ENCODE measurements at places on chromosomes 12 and 14.

- no peak for DNase-seq
Measured at GRCh38 chr12:93823616-93824391, 146.6 kb downstream of the CRADD start.

DNA sequence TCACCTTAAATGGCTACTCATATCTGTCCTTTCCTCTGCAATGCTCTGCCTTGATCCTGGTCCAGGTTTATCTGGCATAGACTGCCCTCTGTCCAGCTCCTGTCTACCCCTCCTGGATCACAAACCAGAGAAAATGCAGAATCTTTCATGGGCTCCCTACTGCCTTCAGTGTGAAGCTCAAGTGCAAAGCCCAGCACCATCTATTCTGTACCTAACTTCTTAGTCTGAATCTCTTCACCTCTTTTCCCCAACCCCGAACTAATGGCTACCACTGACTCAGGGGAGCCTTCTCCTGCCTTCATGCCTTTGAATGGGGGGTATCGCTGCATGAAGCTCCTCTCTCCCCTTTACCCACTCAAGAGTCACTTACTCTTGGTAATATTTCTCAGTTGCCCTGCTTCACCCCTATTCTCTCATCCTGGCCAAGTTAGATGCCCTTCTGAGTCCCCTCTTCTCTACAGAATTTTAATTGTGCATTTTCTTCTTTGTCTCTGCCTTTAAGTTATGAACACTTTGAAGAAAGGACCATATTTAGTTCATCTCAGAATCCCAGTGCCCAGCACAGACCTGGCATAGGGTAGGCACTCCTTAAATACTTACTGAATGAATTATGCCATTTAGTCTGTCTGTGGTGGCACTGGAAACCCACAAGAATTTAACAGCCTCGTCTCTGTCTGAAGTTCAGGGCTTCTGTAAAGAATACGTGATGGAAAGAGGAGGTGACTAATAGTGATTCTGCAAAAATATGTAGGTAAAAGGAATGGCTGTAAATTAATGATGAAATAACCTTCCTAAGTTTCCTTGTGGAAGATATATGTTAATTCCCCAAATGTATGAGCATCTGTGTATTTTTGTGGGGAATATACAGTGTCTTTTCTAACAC, 191.3 kb upstream of the AMIGO2 start:
- no peak for DNase-seq

GRCh38 chr14:105021656-105022275, 883 bp upstream of the CDCA4 start:
- DNase-seq: peak; percentile 61

GRCh38 chr14:103334644-103335622, 896 bp downstream of the EIF5 start:
- peak; percentile 14 for DNase-seq

DNA sequence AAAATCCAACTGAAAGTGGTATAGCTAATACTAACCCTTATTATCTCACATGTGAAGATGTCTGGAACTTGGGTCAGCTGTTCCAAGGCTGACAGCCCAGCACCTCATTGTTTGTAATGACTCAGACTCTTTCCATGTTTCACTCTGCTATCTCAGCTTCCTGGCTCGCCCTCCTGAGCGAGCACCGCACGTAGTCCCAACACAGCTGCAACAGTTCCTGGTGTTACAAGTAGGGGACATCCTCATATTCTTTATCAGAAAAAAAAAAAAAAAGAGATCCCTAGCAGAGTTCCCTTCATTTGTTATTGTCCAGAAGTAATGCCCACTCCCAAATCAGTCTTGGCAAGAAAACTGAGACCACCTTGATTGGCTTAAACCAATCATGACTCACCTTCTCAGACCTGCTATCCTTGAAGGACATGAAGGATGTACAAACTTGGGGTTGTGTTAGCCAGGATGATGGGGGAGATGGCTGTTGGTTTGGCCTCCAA, 92.5 kb downstream of the ADCK1 start:
- no peak for DNase-seq

DNA sequence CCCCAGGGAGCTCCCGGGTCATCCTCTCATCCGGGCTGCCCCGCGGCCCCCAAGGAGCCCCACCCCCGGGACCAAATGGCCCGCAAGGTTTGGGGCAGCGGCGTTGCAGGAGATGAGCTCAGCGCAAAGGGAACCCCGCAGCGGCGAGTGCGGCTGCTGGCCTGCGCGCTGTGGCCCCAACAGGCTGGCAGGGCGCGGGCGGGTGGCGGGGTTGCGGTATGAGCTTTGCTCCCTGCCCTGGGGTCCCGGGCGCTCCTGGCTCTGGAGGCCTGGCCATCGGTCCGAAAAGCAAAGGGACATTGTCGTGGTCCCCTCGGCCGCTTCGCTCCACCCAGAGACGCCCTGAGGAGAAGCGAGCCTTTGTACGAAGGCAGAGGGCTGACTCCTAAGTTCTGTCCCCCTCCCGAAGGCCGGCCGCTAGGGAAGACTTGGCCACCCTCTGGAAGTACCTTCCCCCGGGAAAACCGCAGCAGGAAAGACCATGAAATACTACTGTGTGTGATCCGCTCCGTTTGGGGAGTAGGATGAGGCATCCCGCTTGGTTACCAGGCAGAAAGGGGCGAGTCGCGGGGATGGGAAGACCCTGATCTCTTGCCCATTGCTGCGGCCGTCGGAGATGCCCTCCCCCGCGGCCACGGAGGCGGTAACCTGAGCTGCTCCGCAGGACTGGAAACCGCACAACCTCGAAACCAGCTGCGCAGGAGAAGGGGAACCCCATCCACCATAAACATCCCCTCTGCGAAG, 620 bp upstream of the NID2 start:
- DNase-seq: peak; percentile 7

GRCh38 chr14:91164676-91165075, 50.8 kb downstream of the DGLUCY start:
- no peak for DNase-seq

GRCh38 chr14:81179631-81180030, 41.1 kb downstream of the GTF2A1 start:
- no peak for DNase-seq

- DNase-seq: no peak
Measured at GRCh38 chr12:51639361-51639760, 48.3 kb downstream of the SCN8A start.

DNA sequence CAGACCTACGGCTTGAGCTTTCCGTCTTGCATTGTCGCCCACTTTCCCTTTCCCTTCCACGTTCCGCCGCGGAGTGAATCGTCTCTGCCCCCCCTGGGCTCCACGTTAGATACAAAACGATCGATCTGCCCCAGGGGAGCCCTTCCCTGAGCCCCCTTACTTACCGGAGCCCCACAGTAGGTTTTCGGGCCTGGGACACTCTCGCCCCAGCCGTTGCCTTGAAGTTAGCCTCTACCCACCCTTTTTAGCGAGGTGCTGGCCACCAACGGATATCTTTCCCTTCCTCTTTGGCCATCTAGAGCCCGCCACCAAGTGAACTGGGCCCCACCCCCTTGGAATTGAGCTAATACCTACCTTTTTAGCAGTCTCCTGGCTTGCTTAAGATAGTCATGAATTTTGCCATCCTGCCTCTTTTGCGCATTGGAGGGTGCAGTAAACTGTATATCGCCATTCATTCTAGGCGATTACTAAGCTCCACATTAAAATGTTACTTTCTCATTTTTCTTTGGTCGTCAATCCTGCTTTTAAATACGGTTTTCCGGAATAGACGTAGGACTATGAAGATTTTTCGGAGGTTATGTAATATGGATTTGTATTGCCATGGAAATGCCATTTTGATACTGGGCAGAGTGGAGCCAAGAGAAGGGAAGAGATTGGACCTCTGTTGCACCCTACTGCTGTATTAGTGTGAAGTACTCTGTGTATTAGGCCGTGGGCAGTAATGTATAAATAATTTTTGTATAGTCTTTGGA, 764 bp downstream of the RBM25 start:
- DNase-seq: no peak

GRCh38 chr14:59214702-59215302, 26.3 kb downstream of the DAAM1 start:
- DNase-seq: no peak

- DNase-seq: no peak
Measured at GRCh38 chr12:72832024-72832423, 559.9 kb downstream of the TRHDE start.

DNA sequence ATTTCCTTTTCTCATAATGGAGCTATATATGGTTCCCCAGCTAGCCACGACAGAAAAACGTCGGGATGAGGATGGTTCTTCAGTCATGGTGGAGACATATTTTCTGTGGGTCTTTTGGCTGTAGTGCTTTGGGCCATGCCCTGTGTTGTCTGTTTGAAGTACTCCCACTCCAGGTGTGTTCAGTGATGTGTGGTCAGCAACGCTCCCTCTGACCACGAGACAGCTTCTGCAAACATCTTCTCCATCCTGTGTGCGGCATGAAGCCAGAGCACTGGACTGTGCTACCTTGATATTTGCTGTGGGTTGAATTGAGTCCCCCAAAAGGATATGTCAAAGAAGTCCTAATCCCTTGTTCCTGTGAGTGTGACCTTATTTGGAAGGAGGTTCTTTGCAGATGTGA, 931.2 kb downstream of the NRXN3 start:
- DNase-seq: no peak

DNA sequence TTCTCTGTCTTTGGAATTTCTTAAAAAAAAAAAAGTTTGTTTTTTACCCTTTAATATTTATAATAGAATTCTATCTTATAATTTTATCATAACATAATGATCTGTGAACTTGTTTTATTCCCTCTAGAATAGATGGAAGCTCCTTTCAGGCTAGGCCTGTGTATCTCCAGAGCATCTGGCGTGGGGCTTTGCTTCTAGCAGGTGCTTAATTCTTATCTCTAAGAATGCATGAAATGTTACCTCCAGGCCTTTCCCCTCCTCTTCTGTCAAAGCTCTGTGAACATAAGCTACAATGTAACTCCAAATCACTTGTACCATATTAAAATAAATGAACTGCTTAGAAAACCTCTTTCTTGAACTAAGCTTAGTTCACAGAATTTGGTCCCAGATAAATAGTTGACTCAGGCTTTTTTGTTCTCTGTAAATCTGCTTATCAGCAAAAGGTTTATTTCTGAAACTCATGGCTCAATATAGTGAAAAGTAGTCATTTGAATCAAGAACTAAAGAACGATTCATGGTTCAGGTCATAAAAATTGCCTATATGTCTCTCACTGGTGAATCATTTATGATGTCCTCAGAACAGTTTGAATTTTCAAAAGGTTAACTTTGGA, 407.1 kb downstream of the TRHDE start:
- DNase-seq: no peak

GRCh38 chr14:62934439-62934838, 110.8 kb downstream of the KCNH5 start:
- no peak for DNase-seq

DNA sequence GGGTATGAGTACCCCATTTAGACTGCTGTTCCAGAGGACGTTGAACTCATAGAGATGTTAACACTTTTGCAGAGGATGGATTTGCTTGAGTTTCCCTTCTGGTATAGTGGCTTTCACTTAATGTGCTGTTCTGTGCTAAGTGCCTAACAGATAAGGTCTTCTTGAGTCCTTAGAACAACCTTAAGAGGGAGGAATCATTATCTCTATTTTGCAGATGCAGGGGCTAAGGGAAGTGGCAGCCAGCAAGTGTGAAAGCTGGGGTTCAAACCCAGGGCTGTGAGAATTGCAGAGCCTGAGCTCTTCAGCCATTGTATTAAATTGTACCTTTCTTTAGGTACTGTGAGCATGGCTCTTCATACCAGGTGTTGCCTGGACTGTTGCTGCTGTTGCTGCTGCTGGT, 122.1 kb upstream of the NRXN3 start:
- DNase-seq: no peak

DNA sequence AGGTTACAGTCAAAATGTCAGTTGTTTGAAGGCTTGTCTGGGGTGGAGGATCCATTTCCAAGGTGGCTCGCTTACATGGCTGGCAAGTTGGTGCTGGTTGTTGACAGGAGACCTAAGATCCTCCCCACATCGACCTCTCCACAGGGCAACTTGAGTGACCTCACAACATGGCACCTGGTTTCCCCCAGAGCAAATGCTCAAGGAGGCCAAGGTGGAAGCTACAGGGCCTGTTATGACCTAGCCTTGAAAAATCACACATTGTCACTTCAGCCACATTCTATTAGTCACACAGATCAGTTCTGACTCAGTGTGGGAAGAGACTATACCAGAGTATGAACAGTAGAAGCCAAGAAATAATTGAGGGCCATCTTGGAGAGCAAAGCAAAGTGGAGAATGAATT, 11.3 kb upstream of the GNG2 start:
- DNase-seq: no peak

DNA sequence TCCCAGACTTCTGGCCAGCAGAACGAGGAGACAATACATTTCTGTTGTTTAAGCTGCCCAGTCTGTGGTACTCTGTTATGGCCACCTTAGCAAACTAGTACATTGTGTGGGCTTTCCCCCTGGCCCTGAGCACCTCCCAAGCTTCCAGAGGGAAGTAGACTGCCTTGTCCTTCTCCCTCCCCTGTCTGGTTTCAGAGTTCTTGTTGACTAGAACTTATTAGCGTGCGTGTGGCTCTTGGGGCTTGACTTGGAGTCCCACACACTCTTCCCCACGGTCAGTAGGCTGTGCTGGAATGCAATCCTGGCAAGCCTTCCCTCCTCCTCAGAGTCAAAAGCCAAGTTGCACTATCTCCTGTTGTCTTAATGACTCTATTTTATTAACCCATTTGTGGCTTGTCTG, 27.7 kb downstream of the FBLN5 start:
- no peak for DNase-seq

DNA sequence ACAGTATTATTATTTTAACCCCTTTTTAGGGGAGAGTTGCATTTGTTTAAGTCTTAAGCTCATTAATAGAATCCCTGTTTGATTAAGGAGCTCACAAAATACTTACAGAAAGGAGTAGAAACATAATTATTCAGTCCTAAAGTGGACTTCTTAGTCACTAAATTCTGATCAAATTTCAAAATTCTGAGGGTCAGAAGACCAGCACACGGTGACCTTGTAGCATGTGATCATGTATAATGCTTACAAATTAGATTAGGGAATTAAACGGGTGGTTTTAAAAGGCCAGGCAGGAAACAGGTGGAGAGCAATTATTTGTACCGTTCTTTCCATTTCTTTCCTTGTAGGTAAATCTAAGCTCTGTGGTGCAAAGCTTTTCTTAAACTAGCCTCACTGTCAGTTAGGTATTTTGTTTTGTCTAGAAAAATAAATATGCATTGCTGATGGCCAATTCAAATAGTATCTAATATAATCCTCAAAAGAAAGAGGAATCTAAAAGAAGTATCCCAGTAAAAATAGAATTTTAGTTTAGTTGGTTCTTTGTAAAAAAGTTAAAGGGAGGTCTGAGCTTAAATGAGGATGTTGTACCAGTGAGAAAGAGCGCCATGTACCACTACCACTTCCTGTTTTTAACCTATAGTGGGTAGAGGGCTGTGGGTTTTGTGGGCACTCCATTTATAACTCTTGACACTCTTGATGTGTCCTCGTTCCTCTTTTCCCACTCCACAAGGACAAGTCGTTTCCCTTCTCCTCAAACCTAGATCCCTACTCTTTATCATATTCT, 51.1 kb downstream of the SLC38A1 start:
- peak; percentile 68 for DNase-seq

GRCh38 chr12:30437044-30437443, 258.6 kb downstream of the IPO8 start:
- no peak for DNase-seq

- DNase-seq: no peak
Measured at GRCh38 chr12:51844854-51845253, 3.7 kb downstream of the FIGNL2 start.

Data from KG1 (cell line).